ENCODE measurements at places on chromosomes 5 and 9.

GRCh38 chr5:107505763-107506534 is 164.8 kb downstream of the EFNA5 start:
- DNase-seq: no peak

DNA sequence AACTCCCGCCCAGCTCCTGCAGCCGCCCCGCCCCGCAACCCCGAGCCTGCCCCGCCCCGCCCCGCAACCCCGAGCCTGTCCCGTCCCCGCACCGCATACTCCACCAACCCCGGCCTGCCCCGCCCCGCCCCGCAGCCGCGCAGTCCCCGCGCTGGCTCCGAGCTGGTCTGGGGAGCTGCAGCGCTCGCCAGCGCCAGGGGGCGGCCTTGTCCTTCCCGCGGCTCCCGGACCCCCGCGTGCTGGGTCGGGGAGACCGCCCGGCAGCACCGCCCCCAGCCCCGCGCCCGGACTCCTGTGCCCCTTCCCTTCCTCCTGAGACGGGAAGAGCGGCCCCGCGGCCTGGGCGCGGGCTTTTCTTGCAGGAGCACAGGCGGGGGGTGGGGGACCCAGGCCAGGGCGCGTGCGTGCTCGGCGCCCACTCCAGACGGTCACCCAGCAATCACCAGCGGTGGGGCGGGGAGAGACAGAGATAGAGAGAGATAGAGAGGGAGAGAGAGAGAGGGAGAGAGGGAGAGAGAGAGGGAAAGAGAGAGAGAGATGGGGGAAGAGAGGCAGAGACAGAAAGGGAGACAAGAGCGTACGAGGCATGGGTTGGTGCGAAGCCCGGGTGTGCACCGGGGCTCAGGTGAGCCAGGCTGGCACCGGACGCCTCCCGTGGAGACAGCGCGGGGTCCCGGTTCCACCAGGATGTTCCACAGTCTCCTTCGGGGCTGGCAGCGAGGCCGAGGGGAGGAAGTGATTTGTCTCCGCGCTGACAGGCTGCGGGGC is 14.7 kb upstream of the TMEM250 start:
- no peak for DNase-seq

DNA sequence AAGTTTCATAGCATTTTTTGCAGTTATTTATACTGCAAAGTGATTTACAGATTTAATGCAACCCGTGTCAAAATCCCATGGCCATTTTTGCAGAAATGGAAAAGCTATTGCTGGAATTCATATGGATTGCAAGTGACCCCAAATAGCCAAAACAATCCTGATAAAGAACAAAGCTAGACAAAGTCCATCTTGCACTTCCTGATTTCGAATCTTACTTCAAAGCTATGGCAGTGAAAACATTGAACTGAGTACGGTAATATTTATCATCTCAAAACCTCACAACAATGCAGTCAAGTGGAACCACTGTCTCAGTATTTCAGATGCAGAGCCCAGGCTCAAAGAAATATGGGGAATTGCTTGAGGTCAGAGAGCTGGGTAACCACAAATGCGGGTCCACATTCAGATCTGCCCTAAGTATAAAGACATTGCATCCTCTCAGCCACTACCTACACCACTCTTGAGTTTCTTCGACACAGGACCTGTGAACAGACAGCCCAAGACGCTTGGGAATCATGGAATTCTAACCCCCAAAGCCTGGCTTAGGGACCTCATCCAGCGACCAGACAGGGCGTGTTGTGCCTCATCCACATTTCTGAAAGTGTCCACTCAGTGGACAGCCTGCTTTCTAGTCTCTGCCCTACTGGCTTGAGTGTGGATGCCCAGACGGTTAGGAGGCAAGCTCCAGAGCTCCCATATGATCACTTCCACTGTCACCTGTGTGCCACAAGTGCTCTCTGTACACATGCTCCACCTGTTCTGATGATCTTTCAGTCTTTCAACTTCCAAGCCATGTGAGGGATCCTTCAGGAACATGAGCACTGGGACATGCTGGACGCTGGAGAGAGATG is 39.3 kb upstream of the KCNIP1 start:
- DNase-seq: no peak

- DNase-seq: no peak
These were observed 52.6 kb upstream of the SH3PXD2B start for GRCh38 chr5:172506921-172507320.

DNA sequence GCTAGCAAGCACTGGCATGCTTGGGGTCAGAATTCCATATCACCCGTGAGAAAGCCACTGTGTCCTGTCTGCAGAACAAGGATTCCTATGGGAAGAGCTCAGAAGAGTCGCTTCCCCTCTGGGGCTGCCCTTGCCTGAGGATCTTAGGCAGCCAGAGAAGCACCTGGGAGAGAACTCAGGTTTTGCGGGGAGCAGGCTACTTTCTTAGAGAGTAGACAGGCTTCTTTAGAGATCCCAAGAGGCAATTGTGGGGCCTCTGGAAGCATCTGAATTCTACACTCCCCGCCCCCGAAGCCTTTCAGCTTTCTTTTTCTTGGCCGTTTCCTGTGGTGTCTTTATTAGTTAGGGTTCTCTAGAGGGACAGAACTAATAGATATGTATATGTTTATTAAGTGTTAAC is 40.9 kb downstream of the PHF2 start:
- DNase-seq: no peak

- DNase-seq: no peak
These were observed 43.5 kb upstream of the PJA2 start for GRCh38 chr5:109453251-109453650.

DNA sequence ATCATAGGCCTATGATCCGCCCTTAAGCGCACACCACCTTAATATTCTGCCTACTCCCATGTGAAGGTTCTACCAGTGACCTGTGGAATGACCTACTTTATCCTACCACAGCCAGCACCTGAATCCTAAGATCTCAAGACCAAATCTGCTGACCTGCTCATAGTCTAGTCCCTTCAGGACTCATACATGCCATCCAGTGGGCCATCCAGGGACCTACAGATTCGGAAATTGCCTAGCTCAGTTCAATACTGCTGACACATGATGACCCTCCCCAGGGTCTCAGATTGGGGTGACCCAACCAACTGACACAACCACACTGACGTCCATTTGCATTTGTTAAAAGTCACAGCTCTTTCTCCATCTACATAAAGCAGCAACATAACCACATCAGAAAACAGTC is 443.8 kb upstream of the ST8SIA4 start:
- no peak for DNase-seq

DNA sequence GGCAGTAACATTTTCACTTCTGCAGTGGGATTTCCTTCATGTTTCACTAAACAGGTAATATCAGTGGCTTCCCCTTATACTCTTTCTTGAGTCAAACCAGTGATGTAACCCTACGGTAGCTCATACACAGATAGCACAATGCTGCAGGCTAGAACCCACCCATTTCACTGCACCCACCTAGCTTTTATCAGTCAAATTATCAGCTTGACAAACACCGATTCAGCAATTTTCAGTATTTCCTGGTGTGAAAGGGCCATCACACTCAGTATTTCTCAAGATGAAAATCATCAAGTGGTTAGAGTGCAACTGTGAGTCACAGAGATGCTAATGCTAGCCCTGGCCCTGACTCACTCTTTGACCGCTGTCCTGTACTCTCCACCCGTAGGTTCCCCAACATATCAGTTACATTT is 242.3 kb upstream of the PTGER4 start:
- peak; percentile 65 for DNase-seq

- DNase-seq: no peak
These were observed 706.7 kb upstream of the PTPRD start for GRCh38 chr9:11319538-11319937.

DNA sequence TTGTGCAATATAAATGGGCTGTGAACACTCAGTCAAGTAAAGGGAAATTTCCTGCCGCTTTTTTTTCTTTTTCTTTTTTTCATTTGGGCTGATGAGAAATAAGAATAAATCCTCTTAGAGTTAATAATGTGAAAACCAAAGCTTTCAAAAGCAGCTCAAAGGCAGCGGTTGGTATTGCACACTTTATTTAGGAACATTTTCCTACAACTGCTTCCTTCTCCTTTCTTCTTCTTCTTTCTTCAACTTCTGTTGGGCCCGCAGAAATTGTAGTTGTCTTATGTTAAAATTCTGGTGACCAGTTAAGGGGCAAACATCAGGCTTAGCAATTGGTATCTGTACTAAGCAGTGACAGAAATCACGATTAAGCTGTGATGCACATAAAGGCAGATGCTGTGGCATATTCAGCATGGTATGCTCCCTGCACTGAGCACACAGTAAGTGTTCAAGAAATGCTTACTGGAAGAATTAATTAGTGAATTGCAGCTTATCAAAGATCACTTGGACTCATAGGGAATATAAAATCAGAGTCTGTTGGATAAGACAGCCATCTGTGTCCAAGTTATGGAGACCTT is 85.4 kb downstream of the ANKRD55 start:
- DNase-seq: no peak

DNA sequence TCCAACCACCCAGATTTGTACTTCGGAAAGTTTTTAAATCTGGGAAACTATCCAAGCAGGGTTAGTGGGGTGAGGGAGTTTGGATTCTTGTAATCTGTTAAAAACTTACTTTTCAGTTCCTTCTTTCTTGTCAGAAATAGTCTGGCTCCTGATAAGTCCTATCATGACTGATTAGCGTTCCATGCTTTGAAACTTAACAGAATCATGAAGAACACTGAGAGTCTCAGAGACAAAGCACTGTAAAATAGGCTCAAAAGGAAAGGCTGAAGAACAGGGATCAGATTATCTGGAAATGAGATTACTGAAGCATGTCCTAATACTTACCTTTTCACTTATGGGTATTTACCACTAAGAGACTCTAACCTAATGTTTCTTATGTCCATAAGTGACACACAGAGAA is 242.5 kb downstream of the ARRDC3 start:
- DNase-seq: no peak
